ENCODE measurements at places on chromosomes 3 and 15. TPM values are rescaled to one million over a fixed set of nuclear protein-coding genes. Genes with fewer than 3 reads are reported as not detected.

ZNF662 gene
- total RNA-seq, result not detected

GNAT1 gene
- not detected for total RNA-seq

VPS18 gene
- 22.9 TPM for total RNA-seq

CCR9 gene
- total RNA-seq, result not detected

ECT2 gene
- total RNA-seq, result 91.7 TPM

NFKBIZ gene
- 7.8 TPM for total RNA-seq

ZNF710 gene
- total RNA-seq, result 8.5 TPM

P2RY1 gene
- 0.36 TPM for total RNA-seq

PLA2G4E gene
- total RNA-seq, result not detected

SPINK8 gene
- total RNA-seq, result not detected

CD200 gene
- total RNA-seq, result not detected

SLC33A1 gene
- total RNA-seq, result 19.2 TPM

CATSPER2 gene
- total RNA-seq, result 0.89 TPM

RAB6B gene
- total RNA-seq, result 2.4 TPM

ZBED2 gene
- 0.36 TPM for total RNA-seq

C3orf49 gene
- not detected for total RNA-seq

PXYLP1 gene
- 12.1 TPM for total RNA-seq

DNASE1L3 gene
- total RNA-seq, result not detected

DISP2 gene
- total RNA-seq, result 1.3 TPM

CKMT1A gene
- 3.3 TPM for total RNA-seq

EIF2B5 gene
- 30.8 TPM for total RNA-seq

IQCF2 gene
- total RNA-seq, result not detected

SUCNR1 gene
- total RNA-seq, result not detected

C3orf33 gene
- total RNA-seq, result 7.2 TPM

SEMA7A gene
- total RNA-seq, result 2.4 TPM

MAP4 gene
- total RNA-seq, result 110 TPM

FBXW12 gene
- total RNA-seq, result not detected

GOLGA6A gene
- total RNA-seq, result 0.09 TPM

GHSR gene
- total RNA-seq, result not detected

TIPARP gene
- total RNA-seq, result 29.8 TPM

HYAL1 gene
- total RNA-seq, result 0.38 TPM

IDH3A gene
- 81.1 TPM for total RNA-seq
